ENCODE measurements at places on chromosomes 2 and 18.

DNA sequence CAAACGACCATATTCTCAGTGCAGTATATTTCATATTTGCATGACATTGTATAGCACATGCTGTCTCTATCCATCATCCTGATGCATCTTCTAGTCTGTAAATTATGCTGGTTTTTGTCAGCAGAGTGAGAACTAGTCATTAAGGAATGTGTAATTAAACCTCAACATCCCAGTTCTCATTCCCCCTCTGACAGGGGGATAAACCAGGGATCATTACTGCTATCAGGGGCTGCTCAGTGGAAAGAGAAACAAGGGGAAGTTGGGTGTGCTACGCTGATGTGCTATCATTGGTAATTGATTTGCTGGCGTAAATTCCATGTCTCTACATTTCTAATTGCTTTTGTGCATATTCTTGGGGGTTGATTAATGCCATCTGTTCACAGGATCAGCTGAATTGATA, 7.7 kb downstream of the CNTNAP5 start:
- DNase-seq: no peak

DNA sequence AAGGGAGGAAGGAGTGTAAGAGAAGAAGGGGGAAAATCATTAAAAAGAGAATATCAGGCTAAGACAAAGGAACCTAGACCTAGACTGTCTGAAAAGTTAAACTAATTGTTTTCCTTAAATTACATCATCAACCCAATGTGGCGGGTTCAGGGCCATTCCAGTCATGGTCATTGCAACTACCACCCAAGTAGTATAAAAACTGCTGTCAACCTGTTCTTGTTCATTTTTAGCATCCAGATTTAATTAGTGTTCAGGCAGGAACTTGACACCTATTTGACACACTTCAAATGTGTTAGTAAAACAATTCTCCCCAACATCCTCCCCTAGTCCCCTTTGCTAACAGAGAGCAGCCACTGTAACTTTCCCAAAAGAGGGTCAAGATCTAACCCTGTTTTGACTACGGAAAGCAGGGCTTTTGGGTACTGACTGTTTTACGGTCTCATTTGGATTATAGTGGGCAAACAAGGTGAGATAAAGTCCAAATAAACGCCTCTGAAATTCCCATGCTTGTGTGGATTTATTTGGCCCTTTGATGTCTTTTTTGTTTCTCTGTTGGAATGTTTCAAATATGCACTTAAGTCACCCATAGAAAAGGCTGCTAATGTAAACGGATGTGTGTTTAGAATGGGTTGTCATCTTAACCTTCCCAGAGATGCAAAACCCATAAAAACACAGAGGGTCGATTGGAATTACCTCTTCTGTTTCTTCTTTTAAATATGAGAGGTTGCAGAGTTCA, 19.3 kb upstream of the TANC1 start:
- DNase-seq: no peak

DNA sequence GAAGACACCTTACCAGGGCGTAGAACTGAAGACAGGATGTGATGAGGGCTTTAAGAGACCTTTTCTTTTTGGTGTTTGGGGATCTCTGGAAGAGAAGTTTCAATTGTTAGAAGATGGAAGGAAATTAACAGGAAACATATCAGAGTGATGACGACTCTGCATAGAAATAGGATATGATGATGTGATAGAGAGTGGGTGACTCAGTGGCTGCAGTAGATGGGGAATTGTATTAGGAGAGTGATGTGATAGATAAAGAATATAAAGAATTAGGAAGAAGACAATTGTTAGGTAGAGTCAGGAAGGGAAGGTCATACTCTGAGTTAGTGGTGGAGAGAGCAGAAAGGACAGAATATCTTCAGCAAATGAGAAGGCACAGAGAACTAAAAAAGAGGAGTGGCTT, 593.9 kb downstream of the NYAP2 start:
- no peak for DNase-seq

GRCh38 chr2:105917688-105918087, 173.0 kb downstream of the NCK2 start:
- DNase-seq: no peak

- peak; percentile 40 for DNase-seq
These were observed 63.1 kb downstream of the MARCO start for GRCh38 chr2:119005051-119005450.

GRCh38 chr18:33696332-33697162, 118.5 kb downstream of the ASXL3 start:
- no peak for DNase-seq

- no peak for DNase-seq
These were observed 21.8 kb upstream of the TANK start for GRCh38 chr2:161138429-161138828.

DNA sequence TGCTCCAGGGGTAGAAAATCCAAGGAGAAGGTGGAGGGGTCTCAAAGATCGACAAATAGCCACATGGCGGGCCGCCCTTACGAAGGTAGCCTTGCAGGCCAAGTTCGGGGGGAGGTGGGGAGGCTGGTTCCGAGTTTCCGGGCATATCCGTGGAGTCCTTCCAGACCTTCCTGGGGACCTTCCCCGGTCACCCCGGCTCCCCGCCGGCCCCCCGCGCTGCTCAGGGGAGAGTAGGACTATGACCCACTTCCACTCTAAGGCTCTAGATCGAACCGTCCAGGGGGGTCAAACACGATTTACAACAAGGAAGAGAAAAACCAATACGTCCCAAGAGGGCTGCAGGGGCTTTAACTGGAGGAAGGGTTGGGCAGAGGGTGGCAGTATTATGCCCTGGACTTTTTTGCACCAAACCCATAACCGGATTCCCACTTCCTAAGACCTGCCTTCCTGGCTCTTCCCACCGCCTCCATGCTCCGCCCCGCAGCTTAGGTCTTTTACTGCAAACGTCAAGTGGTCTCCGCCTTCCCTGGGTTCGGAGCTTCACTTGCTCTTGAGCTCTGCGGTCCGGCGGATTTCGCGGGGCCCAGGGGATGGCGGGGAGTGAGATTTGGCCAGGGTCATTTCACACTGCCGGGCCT, 779 bp upstream of the LYPD6 start:
- DNase-seq: no peak

DNA sequence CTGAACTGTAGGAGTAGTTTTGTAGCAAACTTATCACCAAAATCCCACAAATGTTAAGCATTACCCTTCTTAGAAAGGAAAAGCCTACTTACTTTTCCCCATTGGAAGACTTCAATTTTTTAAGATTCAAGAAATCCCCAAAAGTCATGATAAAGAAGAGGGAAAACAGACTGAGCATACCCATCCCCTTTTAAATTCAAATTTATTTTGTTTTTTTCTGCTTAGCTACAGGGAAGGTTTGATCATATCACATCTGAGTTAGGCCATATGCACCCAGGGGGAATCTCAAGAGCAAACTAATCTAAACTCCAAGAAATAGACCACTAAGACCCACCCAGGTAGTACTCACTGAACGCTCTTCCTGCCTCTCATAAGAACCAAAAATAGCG, 174.6 kb downstream of the TGIF1 start:
- DNase-seq: no peak

DNA sequence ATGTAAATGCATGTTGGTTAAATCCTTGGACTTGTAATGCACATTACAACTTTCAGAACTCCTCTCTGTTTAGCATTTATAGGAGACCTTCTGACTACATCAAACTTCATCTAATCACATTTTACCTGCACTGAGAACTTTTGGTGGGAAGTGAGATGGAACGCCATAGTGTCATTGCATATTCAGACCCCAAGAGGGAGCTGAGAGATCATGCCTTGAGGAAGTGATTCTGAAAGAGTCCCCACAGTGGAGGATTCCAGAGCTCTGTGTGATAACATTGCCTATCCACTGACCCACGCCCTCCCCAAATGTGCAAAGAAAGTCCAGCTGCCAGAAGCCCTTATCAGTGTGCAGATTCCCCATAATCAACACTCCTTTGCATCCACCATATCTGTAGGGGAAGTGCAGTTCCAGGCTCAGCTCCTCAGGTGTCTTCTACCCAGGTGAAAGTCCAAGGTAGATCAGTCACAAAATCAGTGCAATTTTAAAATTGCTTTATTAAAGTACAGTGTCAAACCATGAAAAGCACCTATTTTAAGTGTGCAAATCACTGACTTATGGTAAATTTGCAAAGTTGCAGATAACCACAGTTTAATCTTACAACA, 212.4 kb downstream of the RPIA start:
- no peak for DNase-seq

- DNase-seq: no peak
These were observed 26.2 kb downstream of the NCOA1 start for GRCh38 chr2:24517247-24517646.

- DNase-seq: peak; percentile 96
These were observed 42.1 kb downstream of the BMP10 start for GRCh38 chr2:68828887-68829708.

GRCh38 chr2:193793914-193794313, 1599.2 kb upstream of the TMEFF2 start:
- no peak for DNase-seq

DNA sequence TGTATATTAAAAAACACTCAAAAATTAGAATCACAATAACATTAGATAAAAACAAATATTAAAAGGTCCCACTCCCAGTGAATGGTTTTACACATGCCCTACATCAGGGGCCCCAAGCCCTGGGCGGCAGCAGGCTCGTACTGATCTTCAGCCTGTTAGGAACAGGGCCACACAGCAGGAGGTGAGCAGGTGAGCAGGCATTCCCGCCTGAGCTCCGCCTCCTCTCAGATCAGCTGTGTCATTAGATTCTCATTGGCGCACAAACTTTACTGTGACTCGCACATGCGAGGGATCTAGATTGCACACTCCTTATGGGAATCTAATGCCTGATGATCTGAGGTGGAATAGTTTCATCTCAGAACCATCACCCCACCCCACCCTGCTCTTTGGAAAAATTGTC, 74.2 kb downstream of the MBD2 start:
- no peak for DNase-seq

DNA sequence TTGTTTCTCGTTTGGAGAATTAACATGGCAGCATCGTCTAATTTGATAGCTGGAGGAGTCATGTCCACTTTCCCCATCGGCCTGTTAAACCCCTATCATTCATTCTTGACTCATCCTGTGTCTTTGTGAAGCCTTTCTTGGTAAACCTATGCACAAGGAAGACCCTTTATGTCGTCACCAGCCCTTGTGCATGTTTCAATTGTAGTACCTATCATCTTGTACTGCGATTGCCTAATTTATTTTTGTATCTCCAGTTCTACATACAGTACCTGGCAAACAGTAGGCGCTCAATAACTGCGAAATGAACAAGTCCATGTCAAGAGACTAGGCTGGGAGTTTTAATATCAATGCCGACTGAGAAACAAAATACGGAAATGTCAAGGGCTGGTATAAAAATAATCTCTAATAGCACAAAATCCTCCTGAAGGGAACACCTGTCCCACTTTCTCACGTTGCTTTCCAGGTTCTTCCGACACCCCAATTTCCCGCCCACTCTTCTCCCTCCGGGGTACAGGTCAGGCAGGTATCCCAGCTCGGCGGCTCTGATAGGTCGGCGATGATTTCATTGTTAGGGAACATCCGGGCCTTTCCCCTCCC, 1.3 kb upstream of the PPM1B start:
- DNase-seq: no peak

- DNase-seq: no peak
These were observed 155.0 kb downstream of the TTC32 start for GRCh38 chr2:19746611-19747309.

DNA sequence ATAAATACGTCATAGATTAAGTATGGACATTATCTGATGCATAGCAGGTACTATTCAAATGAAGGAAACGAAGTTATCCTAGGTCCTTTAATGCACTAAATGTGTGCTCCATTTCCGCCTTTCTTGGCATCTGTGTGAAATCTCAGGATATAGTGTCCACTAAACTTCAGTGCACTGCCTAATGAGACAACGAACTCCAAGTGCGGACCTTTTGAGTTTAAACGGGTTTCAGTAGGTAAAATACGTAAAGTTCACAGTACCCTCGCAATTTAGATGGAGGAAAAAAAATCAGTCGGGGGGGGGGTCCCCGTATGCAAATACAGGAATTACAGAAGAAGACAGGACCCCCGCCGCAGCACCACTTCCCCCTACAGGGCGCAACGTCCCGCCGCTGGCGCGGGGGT, 729 bp upstream of the REL start:
- DNase-seq: no peak

GRCh38 chr2:654896-655295, 22.3 kb downstream of the TMEM18 start:
- DNase-seq: peak; percentile 32

DNA sequence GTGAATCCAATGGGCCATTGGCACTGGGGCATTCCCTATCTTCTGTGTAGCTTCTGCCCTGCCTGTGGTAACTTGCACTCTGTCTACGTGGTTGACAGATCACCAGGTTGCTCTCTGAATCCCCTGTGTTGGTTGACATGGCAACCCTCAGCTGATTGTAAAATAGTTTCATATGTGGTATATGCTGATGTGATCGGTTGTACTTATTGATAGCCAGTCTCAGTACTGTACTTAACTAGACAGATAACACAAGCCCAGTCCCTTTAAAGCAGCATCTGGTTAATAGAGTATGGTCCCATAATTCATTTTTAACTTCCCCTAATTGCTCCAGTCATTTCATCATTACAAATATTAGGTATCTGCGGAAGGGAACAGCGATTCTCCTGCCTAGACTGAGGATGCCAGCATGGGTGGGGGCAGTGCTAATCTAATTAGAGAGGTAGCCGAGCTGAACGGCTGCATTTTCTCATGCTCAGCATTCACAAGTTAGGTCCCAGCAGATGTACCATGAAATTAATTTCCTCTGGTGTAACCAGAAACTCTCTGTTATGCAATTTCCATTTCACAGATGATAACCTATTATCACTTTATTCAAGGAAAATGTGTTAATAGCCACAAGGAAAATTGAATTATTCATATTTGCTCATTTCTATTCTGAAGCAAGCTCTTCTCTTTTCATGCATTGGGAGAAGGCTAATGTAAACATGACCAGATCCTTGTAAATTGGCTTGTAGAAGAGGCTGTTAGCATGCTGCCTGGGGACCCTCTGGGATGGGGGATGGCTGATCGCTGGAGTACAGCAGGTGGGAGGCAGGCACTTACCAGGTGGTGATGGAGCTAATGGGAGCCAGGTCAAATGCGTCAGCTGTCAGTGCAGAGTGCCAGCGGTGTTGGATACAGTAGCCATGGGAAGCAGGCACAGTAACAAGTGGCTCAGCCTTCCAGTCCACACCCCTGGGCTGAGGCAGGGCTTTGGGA, 608.3 kb downstream of the GALR1 start:
- DNase-seq: no peak

GRCh38 chr2:63046961-63047320, 3.7 kb upstream of the OTX1 start:
- DNase-seq: no peak

GRCh38 chr2:129192841-129193253, 786.6 kb upstream of the RAB6C start:
- DNase-seq: no peak

- no peak for DNase-seq
These were observed 44.5 kb downstream of the PTGR3 start for GRCh38 chr18:75164479-75164878.

GRCh38 chr2:8231902-8232301, 450.0 kb upstream of the ID2 start:
- DNase-seq: no peak

DNA sequence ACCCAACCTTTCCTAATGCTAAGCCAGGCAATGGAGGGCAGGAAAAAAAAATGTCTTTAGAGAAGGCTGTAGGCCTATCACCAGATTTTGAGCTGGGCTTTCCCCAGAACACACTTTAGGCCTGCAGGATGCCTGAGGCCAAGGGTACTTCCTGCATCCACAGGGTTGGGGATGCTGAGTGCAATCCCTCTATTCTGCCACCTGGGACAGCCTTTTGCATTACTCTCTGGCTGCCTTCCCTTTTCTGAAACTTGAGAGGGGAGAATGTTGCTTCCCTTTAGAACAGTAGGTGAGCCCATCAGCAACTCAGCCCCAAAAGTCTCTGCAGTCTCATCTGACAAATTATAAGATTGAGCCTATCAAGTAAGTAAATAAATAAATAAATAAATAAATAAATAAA, 195.2 kb downstream of the SLC8A1 start:
- DNase-seq: no peak
